Effector memory CD4-positive, alpha-beta T cell (primary cell): ENCODE measurements at places on chromosomes 3 and 15.

DNA sequence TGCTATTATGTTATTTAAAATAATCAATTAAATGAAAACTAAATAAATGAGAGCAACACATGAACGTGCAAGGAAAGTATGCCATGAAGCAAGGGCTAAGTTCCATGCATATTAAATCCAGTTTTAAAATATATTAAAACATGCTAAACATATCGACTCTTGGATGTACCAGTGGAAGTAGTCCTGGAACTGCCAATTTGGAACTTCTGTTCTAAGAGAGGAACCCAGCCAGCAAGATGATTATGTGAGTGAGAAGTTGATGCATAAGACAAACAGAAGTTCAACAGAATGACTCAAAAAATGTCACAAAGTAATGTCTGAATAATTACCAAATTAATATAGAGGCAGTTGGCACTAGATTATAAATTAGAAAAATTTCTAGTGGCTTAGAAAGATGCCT is 714.2 kb downstream of the NLGN1 start:
- DNase-seq = no peak

DNA sequence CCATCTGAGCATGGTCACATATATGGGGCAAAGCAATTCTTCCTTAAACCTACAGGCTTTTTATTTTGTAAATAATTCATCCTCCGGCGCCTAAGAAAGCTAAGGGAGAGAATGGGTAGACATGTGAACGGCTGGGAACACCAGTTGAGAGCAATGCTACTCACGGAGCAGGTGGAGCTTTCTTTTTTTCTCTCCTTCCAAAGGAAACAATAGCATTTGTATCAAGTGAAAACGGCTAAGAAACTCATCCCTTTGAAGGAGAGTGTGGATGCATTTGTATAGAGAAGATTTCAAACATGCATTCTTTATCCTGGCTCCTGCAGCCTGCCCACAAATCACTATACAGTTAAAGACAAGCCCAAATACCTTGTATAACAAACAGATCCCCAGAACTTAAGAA is 637.8 kb downstream of the MAGI1 start:
- DNase-seq = no peak

DNA sequence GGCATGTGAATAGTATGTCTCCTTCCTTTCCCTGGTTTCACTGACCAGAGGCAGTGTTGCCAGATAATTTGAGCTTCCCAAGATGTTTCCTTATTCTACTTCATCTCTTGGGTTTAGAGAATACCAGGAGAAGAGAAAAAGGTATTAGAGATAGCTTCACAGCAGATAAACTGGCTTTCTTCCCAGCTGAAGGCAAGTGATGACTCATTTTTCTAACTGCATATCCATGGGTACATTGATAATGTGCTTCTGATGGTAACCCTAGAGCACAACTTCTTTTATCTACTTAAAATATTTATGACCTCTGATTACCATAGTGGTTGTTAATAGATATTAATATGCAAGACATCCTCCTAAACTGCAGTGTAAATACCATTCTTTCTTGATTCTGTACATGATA is 34.6 kb upstream of the CMTM8 start:
- no peak for DNase-seq

DNA sequence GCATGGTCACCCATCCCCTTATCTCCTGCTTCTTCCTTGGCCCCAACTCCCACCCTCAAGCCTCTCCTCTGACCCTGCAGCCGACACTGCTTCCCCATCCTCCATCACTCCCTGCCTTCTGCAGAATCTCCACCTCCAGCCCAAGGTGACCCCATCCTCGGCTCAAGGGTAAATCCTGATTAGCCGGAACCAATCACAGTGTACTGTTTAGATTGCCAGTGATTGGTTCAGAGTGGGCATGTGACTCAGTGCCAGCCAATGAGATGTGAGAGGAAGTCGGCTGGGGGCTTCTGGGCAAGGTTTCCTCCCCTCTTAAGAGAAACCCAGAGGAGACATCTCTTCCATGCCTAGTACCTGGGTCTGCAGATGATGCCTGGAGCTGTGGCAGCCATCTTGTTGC is 10.3 kb downstream of the CACNA2D2 start:
- no peak for DNase-seq

- DNase-seq = no peak
Measured at GRCh38 chr3:180275176-180275575, 238.4 kb upstream of the PEX5L start.
